CD4-positive, alpha-beta T cell treated with Interleukin-2 at 100 ng/mL for 4 hours (primary cell): ENCODE measurements at places on chromosomes 13 and 19.

DNA sequence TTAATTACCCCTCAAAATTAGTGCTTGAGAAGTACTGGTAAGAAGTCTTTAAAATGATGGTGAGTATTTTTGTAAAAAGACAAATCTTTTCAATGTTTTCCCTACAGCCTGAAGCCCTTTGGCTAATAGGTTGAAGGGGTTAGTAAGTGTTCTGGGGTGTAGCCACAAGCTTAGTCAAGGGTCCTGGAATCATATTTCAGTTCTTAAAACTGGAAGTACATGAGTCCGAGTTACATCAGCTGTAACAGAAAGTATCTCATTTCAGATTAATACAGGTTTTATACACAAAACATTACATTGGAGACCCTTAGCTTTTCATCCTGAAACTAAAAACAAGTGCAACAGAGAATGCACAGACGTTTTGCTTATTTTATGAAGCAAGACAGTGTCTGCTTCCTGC, 52.7 kb upstream of the TEX29 start:
- DNase-seq = no peak

DNA sequence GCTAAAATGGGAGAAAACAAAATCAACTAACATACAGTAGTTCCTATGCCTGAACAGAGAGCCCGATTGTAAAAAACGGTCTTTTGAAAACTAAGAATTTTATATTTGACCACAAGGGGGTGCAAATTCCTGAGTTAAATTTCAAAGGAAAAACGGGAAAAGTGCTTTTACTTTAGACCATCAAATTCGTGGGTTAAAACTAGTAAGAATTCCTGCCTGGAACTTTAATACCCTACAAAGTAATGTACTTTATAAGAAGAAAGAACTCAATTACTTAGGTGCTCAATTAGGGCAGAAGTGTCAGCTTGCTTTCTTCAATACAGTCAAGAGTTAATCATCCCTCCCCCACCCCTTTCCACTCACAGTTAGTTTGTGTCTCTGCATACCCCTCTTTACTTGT, 69.8 kb downstream of the KCNRG start:
- DNase-seq = peak; percentile 43

DNA sequence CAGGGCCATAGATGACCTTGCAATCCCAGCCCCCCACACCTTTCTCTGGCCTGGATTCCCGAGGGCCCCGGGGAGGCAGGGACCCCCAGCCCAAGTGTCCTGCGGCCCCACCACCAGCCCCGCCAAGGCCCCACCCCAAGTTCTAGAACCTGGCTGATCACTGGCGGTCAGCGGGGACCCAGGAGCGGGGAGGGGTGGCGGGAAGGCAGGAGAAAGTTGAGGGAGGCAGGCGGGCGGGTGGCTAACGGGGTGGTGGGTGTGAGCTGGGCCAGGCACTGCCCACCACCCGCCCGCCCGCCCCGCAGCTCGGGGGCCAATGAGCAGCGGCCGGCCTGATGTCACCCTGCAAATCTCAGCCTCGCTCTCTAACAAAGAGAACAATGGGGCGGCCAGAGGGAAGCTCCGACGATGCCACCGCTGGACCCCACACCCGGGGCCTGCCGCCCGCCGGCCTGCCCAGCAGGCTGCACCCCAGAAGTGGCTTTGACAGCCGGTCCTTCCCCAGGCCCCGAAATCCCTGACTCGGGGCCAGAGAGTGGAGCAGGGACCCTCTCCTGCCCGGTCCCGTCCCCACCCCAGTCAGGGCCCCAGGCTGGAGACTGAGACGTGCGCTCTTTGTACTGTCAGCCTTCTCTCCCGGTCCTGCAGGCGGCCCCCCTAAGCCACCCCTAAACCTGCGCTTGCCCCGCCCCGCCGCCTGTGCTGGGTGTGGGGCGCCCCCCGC, 1.6 kb downstream of the MEX3D start:
- DNase-seq = no peak

- no peak for DNase-seq
Observed at GRCh38 chr19:1018932-1019615, 1.8 kb downstream of the TMEM259 start.

DNA sequence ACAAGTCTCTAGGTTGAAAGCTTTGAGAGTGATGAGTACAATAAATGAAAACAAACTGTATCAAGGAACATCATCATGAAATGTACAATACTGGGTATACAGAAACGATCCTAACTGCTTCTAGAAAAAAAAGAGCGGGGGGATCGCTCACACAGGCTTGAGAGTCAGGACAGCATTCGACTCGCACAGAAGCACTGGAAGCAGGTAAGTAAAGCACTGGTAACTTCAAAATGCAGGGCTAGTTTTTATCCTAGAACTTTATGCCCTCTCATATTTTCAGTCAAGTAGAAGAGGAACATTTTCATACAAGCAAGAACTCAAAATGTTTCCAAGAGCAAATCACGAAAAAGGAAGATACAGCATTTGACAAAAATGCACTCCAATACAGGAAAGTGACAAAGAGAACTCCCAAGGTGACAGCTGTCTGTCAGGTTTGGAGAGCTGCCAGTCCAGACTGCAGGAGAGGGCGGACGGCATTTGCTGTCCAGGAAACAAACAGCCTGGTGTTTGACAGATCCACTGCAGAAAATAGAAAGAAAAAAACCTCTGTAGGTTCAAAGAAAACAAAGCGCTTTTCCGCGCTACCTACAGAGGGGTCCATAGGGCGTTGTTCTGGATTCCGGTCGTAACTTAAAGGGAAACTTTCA, 58.2 kb upstream of the XPO4 start:
- DNase-seq = no peak

GRCh38 chr13:41905600-41906254, 55.2 kb downstream of the VWA8 start:
- DNase-seq = peak; percentile 44

DNA sequence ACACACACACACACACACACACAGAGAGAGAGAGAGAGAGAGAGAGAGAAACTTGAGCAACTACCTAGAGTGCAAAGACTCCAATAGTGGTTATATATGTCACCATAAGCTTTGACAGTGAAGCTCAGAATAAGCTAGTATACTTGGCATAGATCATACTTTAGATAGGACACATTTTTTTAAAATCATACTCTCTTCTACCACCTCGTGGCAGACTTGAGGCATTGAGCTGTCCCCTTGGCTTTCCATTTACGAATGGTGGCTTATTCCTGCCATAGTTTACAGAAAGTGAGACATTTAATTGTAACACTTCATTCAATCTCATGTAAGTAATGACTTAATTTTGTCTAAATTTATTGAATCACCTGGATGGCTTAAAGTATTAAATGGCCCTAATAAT, 108.2 kb downstream of the EDNRB start:
- no peak for DNase-seq
